ENCODE measurements at places on chromosomes 6 and 20.

DNA sequence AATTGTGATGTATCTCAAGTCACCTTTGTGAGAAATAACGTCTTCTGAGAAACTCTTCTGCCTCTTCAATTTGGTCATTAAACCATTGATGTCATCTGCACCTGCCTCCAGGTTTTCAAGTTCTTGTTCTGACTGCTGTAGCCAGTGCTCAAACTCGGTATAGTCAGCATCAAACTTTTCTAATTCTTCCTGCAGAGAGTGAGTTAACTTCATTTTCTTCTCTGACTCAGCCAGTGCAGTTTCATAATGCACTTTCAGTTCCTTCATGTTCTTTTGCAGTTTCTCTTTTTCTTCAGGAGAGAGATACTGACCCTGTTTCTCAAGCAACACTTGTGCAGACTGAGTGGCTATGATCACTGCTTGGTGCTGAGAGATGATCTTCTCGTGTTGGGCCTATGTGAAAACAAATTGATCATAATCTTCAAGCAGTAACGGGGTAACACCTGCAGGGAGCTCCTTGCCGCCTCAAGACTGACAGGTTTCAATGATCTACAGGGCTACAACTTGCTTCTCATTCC, 48.8 kb downstream of the DST start:
- DNase-seq: no peak

GRCh38 chr6:16060039-16060438, 68.8 kb upstream of the MYLIP start:
- no peak for DNase-seq

GRCh38 chr6:164108869-164109769, 694.6 kb downstream of the QKI start:
- no peak for DNase-seq

DNA sequence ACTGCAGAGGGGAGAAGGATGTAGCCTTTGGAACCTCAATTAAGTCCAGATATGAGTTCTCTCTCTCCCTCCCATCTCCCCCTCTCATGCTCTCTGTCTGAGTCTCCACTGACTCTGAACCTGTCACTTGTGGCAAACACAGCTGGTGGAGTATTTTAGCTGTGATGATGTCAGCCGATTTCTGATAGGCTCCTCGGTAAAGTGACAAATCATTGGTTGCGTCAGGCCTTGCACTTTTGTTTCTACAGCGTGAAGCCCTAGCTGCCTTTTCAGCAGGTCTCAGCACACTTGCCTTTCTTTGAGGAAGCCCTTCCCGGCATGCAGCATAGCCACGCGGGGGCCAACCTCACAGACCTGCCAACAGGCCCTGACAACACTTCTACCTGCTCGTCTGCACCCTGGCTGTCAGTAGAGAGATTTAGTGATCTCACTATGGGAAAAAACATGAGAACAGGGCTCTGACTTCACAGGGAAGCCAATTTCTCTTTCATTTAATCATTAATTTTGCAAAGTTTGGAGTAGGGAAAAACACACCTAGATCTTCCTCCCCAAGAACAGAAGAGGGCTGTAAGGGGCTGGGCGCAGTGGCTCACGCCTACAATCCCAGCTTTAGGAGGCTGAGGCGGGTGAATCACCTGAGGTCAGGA, 84.4 kb downstream of the GMPR start:
- DNase-seq: no peak

- no peak for DNase-seq
Observed at GRCh38 chr6:43933148-43933885, 163.3 kb downstream of the VEGFA start.

- no peak for DNase-seq
Observed at GRCh38 chr20:5968462-5968861, 18.0 kb downstream of the MCM8 start.

GRCh38 chr20:43507150-43508080, at the start of gene L3MBTL1:
Gene L3MBTL1, plus strand, starts transcription at chr20:43507697. Its CDS starts 5,807 bp downstream, at chr20:43513504.
- no peak for DNase-seq

- no peak for DNase-seq
Observed at GRCh38 chr20:44423480-44423879, 52.2 kb upstream of the TTPAL start.

DNA sequence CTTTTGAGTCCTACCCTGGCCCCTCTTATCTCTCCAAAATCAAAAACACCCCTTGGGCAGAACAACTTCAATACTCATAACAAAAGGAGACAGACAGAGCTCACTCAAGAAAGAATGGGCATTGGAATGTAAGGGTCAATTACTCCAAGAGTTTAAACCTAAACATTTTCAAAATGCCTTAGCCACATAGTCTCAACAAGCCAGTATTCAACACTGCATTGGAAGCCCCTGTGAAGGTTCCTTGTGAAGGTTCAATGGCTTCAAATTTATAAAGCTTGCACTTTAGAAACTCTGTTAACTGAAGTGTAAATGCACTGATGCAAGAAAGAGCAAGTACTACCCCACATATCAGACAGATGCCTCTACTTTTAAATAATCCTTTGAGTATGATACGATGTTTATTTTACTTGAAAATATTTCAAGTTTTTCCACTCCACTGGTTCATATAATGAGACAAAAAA, 139.1 kb upstream of the LAMP5 start:
- DNase-seq: no peak

- no peak for DNase-seq
Observed at GRCh38 chr6:71224011-71224410, 64.6 kb upstream of the OGFRL1 start.

DNA sequence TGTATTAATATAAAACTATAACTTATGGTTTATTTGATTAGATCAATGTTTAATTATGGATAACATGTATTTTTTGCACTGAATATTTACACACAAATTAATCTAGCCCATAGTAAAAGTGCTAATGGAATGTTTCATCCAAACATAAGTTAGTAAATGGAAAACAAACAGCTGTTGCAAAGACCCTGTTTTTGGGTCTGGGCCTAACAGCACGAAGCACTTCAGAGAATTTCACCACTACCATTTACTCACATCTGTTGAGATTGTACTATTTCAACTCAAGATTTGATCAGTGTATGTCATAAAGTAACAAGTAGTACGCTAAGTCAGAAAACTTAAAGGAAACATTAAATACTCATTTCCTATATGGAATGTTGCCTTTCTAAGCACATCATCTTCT, 359.6 kb downstream of the LAMA2 start:
- DNase-seq: no peak

- no peak for DNase-seq
Observed at GRCh38 chr20:20198011-20198410, 145.7 kb downstream of the CFAP61 start.

DNA sequence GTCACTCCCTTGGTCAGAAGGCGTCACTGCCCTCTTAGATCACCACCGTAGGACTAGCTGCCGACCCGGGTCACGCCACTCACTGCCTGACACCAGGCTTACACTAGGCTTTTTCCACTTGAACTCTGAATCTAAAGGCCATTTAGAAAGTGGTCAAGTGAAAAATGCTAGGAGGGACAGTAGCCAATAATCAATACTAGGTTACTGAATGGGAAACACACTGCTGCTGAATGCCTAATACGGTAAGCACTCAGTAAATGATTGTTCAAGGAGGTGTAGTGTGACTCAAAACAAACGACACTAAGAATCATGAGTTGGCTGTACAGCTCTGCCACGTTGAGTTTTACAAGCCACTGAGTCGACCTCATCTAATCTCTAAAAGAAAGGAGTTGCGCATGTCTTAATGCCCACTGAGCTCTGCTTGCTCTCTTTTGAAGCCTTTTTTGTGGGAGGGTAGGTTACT, 760 bp upstream of the IBTK start:
- no peak for DNase-seq

GRCh38 chr6:39215640-39216158, 13.6 kb downstream of the KCNK5 start:
- no peak for DNase-seq

DNA sequence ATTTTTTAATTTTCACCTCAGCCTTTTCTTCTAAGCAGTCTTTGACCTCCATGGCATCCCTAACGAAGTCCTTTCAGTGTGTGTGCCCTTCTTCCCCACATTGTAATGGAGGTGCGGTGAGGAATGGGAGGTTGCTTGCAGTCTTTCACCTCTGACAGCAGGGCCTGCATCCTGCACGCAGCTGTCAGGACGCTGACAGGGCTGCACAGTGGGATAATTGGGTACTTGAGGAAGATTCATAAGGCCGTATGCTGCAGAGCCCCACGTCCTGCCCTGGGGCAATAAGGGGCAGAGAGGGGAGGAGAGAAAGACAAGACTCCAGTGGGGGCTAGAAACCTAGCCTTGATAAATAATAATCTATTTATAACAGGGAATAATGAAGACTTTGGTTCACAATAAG, 184.7 kb downstream of the SAMD5 start:
- DNase-seq: no peak

DNA sequence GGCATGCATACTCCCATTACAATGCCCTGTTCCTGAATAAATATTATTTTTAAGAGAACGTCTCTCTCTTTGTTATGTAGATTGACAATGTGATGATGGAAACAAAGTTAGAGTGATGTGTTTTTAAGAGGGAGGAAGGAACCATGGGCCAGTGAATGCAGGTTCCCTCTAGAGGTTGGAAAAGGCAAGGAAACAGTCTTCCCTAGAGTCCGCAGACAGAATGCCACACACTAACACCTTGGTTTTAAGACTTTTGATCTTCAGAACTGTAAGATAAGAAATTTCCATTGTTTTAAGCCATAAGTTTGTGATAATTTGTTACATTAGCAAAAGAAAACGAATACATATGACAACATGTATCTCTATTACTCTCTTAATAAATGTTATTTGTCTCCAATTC, 4.7 kb upstream of the CENPW start:
- no peak for DNase-seq

DNA sequence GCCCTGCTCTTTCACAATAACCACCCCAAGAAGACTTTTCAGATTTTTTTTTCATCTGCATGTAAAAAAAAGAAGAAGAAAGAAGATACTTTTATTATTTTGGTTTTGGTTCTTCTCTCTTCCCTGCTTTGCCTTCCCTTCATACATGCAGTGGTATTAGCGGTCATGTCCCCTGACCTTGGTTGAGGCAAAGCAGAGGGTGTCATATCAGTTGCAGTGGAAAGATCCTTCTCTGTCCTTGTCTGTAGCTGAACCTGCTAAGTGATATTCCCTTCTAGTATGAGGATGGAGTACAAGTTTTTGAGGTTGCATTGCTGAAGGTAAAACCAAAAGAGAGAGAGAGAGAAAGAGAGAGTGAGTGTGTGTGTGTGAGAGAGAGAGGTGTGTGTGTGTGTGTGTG, 345.7 kb downstream of the UTRN start:
- DNase-seq: no peak

DNA sequence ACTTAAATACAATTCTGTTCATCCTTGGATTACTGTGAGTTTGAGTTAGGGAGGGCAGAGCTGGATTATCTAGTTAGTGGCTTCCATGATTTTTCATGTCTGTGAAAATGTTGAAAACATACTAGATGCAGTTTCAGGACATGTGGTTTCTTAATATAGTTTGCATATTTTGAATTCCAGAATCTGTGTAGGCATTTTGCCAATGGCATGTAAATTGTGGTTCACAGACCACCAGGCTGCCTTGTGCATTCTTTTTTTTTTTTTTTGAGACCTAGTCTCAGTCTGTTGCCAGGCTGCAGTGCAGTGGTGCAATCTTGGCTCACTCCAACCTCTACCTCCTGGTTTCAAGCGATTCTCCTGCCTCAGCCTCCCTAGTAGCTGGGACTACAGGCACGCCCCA, 42.8 kb downstream of the CDC5L start:
- DNase-seq: no peak

DNA sequence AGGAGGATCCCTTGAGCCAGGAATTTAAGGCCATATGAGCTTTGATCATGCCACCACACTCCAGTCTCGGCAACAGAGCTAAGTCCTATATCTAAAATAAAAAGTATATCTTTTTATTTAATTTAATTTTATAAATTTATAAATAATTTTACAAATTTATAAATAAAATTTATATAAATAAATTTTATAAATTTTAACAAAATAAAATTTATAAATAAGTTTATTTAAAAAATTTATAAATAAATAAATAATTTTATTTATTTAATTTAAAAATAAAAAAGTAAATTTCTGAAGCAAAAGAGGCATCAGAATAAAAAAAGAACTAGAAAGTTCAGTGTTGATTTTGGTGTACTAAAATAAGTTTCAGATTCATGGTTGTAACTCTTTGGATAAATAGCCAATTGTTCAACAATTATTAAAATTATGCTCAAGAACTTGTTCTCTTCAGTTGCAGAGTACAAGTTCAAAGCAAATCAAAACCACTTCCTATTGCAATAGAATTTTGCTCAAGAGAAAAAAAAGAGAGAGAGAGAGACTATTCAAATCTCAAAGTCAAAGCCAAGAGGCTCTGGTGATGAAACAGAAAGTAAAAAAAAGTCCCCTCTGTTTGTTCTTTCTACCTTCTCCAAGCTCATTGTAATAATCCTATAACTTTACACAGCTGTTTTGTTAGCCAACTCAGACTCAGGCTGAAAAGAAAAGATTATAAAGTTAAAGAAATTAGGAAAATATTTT, 547.5 kb upstream of the ADGRB3 start:
- no peak for DNase-seq

DNA sequence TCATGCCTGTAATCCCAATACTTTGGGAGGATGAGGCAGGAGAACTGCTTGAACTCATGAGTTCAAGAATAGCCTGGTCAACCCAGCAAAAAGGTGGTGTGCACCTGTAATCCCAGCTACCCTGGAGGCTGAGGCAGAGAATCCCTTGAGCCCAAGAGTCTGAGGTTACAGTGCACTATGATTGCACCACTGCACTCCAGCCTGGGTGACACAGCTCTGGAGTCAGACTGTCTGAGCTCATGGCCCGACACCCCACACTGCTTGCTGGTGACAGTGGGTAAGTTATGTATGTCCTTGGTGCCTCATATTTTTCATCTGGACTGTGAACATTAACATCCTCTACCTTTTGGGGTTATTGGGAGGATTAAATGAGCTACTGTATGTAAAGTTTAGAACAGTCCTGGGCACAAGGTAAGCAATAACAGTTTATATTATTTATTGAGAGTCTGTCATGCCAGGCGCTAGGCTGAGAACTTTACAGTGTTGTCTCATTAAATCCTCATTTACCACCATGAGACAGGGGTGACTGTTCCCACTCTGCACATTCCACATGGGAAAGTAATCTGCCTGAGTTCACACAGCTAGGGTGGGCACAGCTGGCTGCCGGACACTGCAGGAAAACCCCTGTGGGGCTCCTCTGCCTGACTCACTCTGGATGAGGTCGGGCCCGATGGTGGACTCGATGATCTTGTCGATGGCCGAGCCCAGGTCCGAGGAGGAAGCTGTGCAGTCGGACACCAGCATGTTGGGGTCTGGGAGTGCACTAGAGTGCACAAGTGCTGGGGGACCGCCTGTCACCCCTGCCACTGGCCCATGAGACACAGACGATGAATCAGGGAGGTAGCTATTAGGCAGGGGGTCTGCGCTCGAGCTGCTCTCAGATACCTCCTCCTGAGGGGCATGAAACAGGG, 2.9 kb downstream of the ZNF335 start:
- DNase-seq: no peak

GRCh38 chr6:12570461-12571030, 146.0 kb upstream of the PHACTR1 start:
- no peak for DNase-seq

- DNase-seq: no peak
Observed at GRCh38 chr6:169289619-169290339, 36.1 kb upstream of the THBS2 start.
